HTR-8/SVneo (cell line): ENCODE measurements at places on chromosomes 13 and 19.

GRCh38 chr19:6379744-6380143 lies 4.0 kb upstream of the PSPN start:
- no peak for DNase-seq

DNA sequence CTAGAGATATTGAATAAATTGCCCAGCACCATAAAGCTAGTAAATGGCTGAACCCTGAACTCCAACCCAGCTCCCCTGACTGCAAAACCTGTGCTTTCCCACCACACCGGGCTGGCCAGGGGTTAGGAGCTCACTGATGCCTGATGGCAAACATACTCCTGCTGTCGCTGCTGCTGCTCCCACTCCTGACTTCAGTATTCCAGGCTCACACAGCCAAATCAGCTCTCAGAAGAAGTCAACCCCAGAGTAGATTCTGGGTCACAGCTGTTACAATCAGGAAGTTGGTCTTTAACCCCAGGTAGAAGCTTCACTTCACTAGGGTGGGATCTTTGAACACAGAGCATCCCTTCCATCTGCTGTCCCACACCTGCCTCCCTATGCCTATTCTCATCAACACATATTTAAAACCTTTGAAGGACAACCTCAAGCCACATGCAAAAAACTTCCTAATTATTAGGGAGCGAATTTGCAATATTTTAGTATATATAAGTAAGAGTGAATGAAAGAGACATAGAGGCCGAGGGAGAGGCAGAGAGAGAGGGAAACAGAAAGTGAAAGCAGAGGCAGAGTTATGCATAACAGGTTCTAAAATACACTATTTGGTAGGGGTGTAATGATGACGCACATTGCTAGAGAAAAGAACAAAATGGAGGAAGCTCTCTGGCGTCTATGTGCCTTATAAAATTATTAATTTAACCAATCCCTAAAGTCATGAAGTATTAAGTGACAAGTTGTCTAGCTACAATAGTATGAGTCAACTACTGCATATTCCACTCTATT lies 99.4 kb upstream of the SERP2 start:
- no peak for DNase-seq

DNA sequence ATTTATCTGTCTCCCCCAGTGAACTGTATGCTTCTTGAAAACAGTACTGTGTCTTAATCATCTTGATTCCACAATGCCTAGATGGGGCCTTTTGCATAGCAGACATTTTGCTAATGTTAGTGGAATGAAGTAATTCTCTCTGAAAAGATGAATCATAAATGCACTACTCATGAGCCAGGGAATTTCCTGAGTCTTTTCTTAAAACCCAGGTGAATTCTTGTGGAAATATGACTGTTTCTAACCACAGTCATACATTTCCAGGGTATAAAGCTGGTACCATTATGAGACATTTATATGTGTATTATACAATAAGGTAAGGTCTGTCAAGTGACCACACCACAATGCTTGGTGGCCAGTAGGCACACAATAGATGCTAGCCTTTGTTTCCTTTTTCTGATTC lies 5.5 kb upstream of the KCTD4 start:
- DNase-seq, result peak; percentile 52

GRCh38 chr19:1267477-1268225 lies 1.5 kb upstream of the CIRBP start:
- DNase-seq, result no peak
